ENCODE measurements at places on chromosomes 3 and 15. TPM values are rescaled to one million over a fixed set of nuclear protein-coding genes. Genes with fewer than 3 reads are reported as not detected.
A peak's percentile ranks its signal among the peaks of the same experiment; 100 is the strongest.

GRCh38 chr3:141452045-141452444, 34.8 kb upstream of the RASA2 start:
- H3K4me3 ChIP-seq = no peak overlapping the region
- H3K36me3 ChIP-seq = no peaks in the 10 kb centered on the region
- H3K4me1 ChIP-seq = peaks cover 13% of the 10 kb centered on the region
- DNase-seq = peak; percentile 62
- H3K27ac ChIP-seq = peak overlapping the region; percentile 7

DNA sequence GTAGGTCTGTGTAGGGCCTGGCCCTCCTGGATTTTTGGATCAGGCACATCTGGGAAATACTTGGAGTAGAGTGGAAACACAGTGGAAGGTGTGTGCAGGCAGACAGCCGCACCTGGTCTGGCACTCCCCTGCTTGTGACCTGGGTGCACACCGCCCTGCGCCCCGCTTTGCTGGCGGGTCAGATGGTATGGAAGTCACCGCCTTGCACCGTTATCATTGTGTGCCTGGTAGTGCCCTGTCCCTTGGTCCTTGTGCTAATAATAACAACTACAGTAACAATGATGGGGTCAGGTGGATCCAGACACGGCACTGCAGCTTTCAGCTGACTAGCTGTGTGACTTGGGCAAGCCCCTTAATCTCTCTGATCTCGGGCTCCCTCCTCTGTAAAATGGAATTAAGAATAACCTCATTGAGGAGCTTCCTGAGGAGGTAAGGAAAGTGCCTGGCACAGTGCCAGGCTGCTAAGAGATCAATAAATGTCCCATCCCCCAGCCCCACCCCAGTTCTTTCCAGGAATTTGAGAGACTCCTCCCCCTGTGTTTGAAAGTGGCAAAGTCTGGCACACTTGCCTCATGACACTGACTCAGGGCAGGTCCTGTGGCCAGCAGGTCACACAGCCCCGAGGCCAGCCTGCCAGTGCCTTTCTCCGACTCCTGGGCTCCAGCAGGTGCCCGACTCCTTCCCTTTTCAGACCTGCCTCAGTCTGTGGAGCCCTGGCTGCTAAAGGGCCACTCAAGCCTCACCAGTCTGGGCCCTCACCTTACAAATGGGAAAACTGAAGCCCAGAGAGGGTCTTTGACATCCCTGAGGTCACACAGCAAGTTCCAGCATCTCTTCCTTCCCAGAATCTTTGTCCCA, 9.8 kb downstream of the ISG20 start:
- H3K4me3 ChIP-seq = no peak overlapping the region
- DNase-seq = peak; percentile 13
- no peaks in the 10 kb centered on the region for H3K36me3 ChIP-seq
- no peaks in the 10 kb centered on the region for H3K27me3 ChIP-seq
- H3K27ac ChIP-seq = no peak overlapping the region

GRCh38 chr3:55042591-55042990, 114.7 kb upstream of the LRTM1 start:
- H3K27me3 ChIP-seq = no peaks in the 10 kb centered on the region
- no peak overlapping the region for H3K27ac ChIP-seq
- H3K4me3 ChIP-seq = no peak overlapping the region
- H3K36me3 ChIP-seq = no peaks in the 10 kb centered on the region
- no peak for DNase-seq
- no peaks in the 10 kb centered on the region for H3K4me1 ChIP-seq

GRCh38 chr3:182683453-182683852, 109.9 kb upstream of the ATP11B start:
- H3K4me3 ChIP-seq = no peak overlapping the region
- peak; percentile 81 for DNase-seq
- no peak overlapping the region for H3K27ac ChIP-seq
- H3K4me1 ChIP-seq = no peaks in the 10 kb centered on the region

DNA sequence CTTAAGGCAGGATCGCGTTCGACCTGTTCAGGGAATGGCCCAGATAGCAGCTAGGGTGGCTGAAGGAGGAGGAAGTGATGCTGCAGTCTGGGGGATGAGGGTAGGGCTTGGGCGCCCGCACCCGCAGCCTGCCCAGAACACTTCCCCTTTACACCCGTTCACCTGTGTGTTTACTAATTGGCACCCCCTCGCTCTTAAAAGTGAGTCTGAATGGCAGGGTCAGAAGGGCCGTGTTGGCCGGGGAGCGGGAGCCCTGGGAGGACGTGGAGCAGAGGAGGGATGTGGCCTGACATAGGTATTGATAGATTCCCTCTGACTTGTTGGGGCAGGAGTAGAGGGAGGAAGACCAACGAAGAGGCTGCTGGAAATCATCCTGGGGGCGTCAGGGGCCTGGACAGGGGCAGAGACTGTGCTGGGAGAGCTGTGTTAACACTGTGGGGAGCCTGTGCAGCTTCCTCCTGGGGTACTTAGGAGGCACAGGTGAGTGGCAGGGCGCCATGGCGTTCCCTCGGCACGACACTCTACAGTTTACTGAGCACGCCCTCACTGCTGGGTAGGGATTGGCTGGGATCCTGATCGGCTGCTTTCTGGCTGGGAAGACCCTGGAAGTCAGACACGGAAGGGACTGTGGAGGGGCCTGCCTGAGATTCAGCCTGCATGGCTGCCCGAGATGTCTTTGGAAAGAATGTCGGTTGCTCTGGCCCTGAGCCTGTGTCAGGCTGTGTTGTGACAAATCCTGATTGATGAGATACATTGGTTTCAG, 51.7 kb downstream of the SLC6A6 start:
- no peak overlapping the region for H3K4me3 ChIP-seq
- no peak for DNase-seq
- no peaks in the 10 kb centered on the region for H3K27me3 ChIP-seq
- H3K27ac ChIP-seq = peak overlapping the region; percentile 64
- H3K4me1 ChIP-seq = peaks cover 18% of the 10 kb centered on the region

- no peaks in the 10 kb centered on the region for H3K4me1 ChIP-seq
- H3K36me3 ChIP-seq = no peaks in the 10 kb centered on the region
- no peak overlapping the region for H3K27ac ChIP-seq
- no peak for DNase-seq
- no peaks in the 10 kb centered on the region for H3K27me3 ChIP-seq
Observed at GRCh38 chr3:124121379-124122312, 129.7 kb upstream of the ROPN1 start.

Gene TMOD3
- 15.6 TPM for total RNA-seq

Gene LMLN
- 24.1 TPM for total RNA-seq

Gene NLGN1
- total RNA-seq = 19.2 TPM
